ENCODE measurements at places on chromosomes 13 and 19.

DNA sequence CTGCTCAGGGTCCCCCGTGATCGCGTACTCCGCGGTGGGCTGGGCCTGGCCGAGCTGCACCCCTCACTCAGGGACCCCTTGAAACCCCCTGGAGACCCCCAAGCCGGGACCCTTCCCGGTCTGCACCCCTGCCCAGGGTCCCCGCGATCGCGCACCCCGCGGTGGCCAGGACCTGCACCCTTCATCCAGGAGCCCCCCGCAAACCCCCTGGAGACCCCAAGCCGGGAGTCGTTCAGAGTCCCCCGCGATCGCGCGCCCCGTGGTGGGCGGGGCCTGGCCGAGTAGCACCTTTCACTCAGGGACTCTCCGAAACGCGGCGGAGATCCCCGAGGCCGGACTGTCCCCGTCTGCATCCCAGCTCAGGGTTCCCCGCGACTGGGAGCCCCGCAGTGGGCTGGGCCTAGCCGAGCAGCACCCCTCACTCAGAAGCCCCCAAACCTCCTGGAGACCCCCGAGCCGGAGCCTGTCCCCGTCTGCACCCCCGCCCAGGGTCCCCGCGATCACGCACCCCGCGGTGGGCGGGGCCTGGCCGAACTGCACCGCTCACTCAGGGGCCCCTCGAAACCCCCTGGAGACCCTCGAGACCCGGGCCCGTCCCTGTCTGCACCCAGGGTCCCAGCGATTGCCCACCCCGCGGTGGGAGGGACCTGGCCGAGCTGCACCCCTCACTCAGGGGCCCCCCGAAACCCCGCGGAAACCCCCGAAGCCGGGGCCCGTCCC is 748 bp downstream of the LMNB2 start:
- DNase-seq = no peak

DNA sequence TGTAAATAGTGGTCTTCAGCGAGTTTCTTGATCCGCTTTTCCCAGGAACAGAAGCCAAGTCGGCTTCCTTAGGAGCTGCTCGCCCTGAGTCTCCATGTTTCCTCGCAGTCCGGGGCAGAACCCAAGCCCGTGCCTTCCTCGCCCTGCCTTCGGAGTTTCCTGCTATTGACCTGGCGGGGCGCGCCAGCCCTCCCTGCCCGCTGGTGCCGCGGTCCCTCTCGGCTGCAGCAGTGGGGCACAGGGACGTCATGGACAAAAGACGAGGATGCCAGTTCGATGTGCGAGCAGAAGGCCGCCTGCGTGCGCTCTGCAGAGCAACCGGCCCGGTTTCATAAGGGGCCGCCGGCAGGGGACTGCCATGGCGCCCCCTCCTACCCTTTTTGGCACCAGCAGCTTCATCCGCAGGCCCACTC is 156.6 kb downstream of the TM9SF2 start:
- DNase-seq = no peak

GRCh38 chr19:507286-508203 is at the start of gene TPGS1:
TPGS1 (plus strand) TSS chr19:507497; CDS start chr19:507507, 10 bp downstream.
- peak; percentile 73 for DNase-seq

DNA sequence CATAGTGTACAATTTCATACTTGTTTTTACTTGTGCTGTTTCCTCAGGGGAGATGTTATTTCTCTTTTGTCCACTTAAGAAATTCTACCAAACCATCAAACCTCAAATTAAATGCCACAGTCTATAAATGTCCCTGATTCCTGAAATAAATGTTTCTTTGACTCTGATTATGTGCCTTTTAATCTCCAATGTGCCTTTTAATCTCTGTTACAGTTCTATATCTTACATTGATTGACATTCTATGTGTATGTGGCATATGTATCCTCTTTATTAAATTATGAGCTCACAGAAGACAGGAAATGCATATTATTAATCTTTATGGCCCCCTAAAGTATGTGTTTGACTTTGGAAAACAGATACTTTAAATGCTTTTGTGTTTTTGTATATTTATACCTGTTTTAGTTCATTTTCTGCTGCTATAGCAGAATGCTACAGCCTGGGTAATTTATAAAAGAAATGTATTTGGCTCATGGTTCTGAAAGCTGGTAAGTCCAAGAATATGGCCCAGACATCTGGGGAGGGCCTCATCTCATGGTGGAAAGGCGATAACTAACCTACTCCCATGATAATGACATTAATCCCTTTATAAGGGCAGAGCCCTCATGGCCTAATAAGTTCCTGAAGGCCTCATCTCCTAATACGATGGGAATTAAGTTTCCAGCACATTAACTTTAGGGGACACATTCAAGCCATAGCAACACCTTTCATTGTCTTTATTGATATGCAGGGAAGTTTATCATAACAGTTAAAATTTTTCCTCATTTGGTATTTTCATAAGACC is 403.9 kb downstream of the LIG4 start:
- DNase-seq = no peak

DNA sequence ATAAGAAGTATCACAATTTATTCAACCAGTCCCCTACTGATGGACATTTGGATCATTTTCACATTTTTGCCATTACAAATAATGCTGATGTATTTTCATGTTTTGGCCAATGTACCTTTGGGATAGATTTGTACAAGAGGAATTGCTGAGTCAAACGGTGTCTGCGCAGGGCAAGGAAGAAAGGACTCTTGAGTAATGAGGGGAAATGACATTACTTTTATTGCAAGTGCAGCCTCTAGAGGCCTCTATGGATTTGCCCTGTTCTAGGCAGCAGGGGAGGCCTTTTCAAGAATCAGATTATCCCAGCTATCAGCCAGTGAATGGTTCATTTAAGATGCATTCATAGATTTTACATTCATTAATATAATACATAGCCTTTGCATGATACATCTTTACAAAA is 32.9 kb upstream of the GTF3A start:
- no peak for DNase-seq

- no peak for DNase-seq
Observed at GRCh38 chr19:50008532-50008931, 16.6 kb downstream of the VRK3 start.

DNA sequence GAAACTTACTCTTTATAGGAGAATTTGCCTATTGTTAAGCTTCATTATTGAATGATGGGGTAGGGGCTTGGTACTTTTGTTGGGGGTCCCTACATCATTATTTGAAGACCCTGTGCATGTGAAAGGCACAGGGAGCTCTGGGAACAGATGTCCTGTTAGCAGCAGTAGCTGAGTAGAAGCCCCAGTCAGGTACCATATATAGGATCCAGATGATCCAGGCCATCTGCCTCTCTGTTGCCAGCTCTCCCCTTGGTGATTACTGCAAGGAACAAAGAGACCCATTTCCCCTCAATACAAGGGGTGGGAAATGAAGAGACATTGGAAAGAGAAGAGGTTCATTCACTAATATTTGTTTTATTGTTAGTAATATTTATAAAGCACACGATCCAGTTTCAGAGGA is 4.4 kb upstream of the MTMR6 start:
- DNase-seq = no peak

DNA sequence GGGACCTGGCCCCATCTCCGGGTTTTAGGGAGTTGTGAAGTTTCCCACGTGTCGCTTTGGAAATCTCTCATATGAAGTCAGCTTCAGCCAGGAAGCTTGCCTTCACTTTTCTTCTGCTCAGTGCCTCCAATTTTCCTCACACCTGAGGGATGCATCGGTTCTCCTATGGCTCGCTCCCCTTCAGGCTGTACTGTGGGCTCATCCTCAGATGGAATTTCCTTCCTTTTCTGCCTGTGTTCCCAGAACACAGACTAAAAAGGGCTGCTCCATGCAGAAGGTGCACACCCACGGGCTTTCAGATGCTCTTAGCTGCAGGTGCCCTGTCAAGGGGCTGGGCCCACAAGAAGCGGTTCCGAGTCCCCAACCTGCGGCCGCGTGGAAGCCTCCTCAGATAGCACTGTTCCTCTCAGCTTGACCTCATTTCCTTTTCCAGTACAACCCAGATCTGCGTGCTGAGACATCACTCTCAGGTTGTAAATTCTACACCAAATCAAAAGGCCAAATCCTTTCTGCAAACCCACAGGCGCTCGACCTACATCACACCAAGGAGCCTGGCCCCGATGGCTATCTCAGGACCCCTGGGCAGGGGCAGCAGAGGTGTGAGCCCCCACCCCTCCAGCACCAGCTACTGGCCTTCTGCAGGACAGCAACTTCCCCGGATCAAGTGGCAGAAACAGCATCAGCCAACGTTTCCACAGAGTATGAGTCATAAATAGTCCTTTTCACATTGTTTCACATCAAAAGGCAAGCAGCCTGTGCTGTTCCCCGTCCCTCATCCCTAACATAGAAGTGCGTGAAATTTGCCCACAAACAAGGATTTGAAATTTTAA is 275.9 kb downstream of the ZNF536 start:
- no peak for DNase-seq

- peak; percentile 81 for DNase-seq
Observed at GRCh38 chr19:23686621-23687423, at the start of gene ZNF675. ZNF675 (minus strand) TSS chr19:23687212; CDS start chr19:23687033, 179 bp downstream.

- no peak for DNase-seq
Observed at GRCh38 chr13:45109102-45109720, 11.1 kb upstream of the GTF2F2 start.

DNA sequence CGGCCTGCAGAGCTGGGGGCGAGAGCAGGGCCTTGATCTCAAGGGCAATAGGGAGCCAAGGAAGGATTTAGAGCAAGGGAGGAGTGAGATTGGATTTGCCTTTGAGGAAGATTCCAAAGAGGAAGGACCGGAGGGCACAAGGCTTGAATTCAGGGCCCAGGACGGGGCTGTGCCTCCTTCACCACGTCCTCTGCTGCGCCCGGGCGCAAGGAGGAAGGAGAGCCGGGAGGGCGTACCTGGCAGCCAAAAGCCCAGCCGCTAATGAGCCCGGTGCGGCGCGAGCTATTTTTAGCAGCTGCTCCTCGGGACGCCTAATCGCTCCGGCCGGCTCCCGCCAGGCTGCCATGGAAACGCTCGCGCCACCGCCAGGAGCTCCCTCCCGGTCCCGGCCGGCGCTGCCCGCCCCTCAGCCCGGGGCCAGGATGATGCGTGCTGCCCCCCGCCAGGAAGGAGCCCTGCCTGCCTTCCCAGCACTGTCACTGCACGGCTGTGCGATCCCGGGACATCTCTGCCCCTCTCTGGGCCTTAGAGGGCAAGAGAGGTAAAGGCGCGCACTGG is 31.3 kb downstream of the TINCR start:
- DNase-seq = peak; percentile 78

DNA sequence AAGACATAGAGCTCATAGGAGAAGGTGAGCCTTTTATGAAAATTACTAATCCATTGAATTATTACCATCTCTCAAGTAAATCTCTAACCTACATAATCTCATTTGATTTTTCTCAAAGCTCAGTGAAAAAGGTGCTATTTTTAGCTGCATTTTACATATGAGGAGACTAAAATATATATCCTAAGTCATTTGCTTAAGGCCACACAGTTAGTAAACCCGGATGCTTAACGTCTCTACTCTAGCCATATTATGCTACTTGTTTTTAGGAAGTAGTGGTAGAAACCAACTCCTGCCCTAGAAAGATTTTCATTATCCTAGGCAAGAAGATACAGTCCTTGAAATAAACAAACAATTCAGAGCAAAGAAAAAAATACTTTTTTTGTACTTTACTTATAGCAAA is 108.9 kb downstream of the RBM26 start:
- no peak for DNase-seq

- DNase-seq = no peak
Observed at GRCh38 chr13:97653443-97654140, 219.6 kb downstream of the RAP2A start.

DNA sequence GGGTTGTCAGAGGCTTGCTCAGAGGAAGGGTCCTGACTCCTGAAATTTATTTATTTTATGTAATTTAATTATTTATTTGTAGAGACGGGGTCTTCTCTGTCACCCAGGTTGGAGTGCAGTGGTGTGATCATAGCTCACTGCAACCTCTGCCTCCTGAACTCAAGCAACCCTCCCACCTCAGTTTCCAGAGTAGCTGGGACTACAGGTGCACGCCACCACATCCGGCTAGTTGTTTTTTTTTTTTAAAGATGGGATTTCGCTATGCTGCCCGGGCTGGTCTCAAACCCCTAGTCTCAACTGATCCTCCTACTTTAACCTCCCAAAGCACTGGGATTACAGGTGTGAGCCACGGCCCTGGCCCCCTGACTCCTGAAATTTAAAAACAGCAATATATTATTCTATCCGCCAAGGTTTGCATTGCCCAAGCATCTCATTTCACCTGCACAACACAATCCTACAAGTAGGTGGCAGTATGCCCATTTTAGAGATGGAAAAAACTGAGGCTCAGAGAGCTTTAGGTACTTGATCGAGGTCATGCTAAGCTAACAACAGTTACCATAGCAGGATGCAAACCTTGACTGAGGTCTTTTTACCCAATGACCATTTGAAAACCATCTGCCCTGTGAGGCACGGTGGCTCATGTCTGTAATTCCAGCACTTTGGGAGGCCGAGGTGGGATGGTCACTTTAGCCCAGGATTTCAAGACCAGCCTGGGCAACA is 18.1 kb downstream of the ARHGEF18 start:
- no peak for DNase-seq

- no peak for DNase-seq
Observed at GRCh38 chr19:39098365-39099269, 14.4 kb downstream of the ACP7 start.

DNA sequence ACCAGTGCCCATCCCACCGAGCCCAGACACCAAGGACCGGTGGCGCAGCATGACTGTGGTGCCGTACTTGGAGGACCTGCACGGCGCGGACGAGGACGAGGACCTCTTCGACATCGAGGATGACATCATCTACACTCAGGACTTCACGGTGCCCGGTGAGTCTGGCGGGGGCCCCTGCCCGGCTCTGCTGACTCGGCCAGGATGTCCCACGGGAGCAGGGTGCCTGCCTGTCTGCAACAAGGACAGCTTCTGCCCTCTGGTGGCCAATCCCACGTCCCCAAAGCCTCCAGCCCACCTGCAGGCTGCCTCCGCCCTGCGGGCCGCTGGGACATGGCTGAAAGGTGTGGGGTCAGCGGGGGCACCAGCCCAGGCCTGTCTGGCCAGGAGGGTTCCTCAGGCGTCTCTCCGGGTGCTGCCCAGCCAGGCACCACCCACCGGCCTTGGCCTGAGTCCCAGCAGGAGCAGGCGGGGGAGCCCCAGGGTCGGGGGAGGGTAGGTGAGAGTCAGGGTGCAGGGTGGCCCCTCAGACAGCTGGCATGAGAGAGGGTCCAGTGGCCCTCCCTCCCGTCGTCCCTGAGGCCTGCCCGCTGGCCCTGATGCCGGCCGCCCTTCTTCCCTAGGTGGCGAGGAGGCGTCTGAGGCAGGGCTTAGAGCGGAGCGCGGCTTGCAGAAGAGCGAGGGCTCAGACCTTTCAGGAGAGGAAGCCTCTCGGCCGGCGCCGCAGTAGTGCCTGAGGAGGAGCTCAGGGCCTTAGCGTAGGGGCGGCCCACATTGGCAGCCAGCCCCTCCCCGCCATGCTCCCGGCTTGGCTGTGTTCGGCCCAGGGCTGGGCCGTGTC is 14.6 kb downstream of the CBARP start:
- DNase-seq = no peak

GRCh38 chr13:60210510-60211330 is 47.0 kb upstream of the DIAPH3 start:
- DNase-seq = no peak

GRCh38 chr13:93987458-93987857 is 492.0 kb downstream of the DCT start:
- no peak for DNase-seq
